NCI-H2171 (cell line): ENCODE measurements at places on chromosomes 7 and 10.

GRCh38 chr7:54858008-54858692 lies 99.1 kb upstream of the SEC61G start:
- no peak for DNase-seq

DNA sequence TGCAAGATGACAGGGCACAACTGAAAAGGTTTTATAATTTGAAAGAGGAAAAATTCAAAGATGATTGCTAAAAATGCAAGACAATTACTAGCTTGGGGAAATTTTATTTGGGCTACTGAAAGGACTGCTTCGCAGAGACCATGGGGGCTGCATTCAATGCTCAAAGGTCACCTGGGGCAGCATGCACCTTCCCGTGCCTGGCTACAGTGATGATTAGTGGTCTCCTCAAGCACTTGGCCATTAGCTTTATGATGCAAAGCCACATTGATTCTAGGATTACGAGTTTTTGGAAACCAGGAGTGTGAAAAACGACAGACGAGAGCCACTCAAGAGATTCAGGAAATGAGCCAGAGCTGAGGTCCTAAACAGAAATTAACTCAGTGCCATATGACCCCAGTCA lies 764.6 kb downstream of the PHTF2 start:
- DNase-seq = no peak

- DNase-seq = no peak
These were observed 7.6 kb upstream of the ASCC1 start for GRCh38 chr10:72223743-72224101.

GRCh38 chr7:2924866-2925840 lies 81.0 kb upstream of the GNA12 start:
- DNase-seq = no peak

GRCh38 chr7:28095231-28095630 lies 85.4 kb downstream of the JAZF1 start:
- no peak for DNase-seq

- no peak for DNase-seq
These were observed 712 bp downstream of the ITPRIP start for GRCh38 chr10:104337521-104337984.

- DNase-seq = no peak
These were observed 11.9 kb downstream of the DPY19L1 start for GRCh38 chr7:35025369-35025870.

- DNase-seq = no peak
These were observed 38.6 kb upstream of the MET start for GRCh38 chr7:116633131-116633988.

DNA sequence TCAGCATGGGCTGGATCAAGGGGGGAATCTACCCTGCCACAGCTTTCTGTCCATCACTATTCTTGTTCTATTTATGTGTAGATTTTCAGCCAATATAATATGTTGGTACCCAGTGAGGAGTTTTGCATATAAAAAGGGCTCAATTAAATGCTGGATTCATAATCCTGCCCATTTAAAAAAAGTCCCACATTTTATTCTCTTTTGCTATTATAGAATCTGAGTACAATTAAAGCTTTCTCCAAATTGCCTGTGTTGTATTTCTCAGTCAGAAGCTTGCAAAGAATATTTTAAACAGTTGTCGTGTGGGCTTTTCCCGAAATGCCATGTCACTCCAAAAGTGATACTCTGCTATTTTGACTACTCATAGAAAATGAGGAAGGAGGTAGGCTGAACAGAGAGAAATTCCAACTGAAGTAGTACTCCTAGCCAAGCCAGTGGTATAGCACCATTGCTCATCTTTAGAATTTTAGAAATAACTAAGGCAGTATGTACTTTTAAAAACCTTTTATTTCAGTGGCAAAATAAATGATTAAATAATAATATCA lies 108.3 kb upstream of the HDAC9 start:
- no peak for DNase-seq

GRCh38 chr7:83509255-83510021 lies 139.5 kb downstream of the SEMA3E start:
- DNase-seq = no peak

- DNase-seq = no peak
These were observed 439.5 kb upstream of the NFE2L3 start for GRCh38 chr7:25712500-25712899.

DNA sequence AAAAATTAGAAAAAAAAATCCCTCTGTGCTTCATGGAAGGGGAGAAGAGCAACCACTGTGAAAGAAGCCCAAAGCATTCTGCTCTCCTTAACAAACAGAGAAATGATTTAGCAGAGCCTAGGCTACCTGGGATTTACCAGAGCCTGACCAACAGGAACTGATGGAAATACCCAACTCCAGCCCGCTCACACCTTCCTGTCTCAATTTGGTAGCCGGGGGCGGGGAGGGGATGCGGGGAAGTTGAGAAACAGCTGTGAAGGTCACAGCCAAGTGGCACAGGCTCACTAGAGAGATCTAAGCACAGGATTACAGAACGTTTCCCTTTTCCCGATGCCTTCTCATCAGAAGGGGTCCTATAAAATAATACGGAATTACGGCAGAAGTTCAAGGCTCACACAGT lies 17.6 kb downstream of the RSU1 start:
- DNase-seq = no peak
